ENCODE measurements at places on chromosomes 4 and X.

DNA sequence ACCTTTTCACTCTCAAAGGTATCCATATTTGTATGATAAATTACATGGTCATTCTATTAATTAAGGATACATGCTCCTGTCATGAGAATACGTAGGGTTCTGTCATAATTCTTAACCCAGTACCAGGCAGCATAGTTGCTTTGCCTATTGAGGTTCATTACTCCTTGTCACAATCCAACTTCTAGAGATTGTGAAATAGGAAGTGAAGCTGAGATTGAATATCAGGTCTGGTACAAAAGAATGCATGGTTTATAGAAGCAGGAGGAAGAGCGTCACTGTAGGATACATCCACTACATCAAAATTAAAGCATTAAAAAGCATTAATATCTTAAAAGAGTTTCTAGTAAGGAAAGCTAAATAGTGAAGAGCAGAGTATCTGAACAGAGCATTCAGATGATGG, 647.0 kb downstream of the IQCM start:
- no peak for DNase-seq

- no peak for DNase-seq
Measured at GRCh38 chr4:176875446-176875930, 82.8 kb upstream of the VEGFC start.

DNA sequence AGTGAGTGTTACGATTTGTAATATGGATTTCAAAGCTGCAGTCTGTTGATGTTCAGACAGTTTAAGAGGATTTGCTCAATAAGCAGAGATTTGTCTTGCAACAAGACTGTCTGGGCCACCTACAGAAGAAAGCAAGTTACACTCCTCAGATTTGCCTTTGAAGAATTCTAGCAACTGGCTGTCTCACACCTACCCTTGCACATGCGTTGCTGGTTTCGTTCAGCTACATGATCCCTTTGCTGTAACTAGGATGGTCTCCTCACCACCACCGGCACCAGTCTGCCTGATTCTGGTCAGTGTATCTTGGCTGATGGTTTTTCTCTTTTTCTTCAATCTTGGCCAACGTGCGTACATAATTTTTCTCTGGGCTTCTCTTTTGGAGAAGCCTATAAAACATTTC, 172.7 kb upstream of the LCORL start:
- no peak for DNase-seq

- DNase-seq: peak; percentile 30
Measured at GRCh38 chrX:71910986-71911730, 513 bp downstream of the NHSL2 start.

GRCh38 chrX:97452283-97452682, 568.6 kb downstream of the RPA4 start:
- no peak for DNase-seq

DNA sequence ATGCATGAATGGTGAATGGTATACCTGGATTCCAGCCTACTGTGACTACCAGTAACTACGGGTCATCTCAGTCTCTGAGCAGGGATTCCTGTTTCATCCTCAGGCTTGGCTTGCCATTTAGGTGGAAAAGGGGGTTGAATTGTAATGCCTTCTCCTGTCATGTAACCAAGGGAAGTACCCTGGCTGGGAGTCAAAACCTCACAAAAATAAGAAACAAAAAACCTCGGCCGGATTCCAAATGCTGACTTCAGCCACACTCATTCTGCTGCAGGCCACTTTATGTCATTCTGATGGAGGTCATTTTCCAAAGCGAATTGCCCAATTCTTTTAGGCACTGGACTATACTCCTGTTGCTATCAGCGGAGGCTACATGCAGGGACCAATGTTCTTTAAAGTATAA, 324.7 kb downstream of the LDB2 start:
- DNase-seq: no peak

GRCh38 chrX:10110984-10111363, 45.8 kb upstream of the CLCN4 start:
- DNase-seq: peak; percentile 47

DNA sequence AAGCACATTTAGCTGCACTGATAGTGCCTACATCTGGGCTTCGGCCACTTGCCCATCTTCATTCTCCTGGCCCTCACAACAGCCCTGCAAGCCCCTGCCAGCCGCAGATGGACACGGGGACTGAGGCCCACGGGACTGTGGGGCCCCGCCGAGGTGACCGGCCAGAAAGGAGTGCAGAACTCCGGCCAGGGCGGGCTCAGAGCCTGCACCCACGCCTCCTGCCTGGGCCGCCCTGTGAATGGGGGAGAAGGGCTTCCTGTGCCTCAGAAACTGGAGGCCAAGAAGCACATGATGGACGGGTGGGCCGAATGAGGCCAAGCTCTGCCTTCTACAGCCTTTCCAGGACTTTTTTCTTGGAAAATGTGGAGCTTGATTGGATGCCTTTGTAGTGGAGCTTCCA, 35.7 kb upstream of the HGFAC start:
- DNase-seq: no peak

- no peak for DNase-seq
Measured at GRCh38 chrX:71541210-71542022, 8.5 kb downstream of the OGT start.

DNA sequence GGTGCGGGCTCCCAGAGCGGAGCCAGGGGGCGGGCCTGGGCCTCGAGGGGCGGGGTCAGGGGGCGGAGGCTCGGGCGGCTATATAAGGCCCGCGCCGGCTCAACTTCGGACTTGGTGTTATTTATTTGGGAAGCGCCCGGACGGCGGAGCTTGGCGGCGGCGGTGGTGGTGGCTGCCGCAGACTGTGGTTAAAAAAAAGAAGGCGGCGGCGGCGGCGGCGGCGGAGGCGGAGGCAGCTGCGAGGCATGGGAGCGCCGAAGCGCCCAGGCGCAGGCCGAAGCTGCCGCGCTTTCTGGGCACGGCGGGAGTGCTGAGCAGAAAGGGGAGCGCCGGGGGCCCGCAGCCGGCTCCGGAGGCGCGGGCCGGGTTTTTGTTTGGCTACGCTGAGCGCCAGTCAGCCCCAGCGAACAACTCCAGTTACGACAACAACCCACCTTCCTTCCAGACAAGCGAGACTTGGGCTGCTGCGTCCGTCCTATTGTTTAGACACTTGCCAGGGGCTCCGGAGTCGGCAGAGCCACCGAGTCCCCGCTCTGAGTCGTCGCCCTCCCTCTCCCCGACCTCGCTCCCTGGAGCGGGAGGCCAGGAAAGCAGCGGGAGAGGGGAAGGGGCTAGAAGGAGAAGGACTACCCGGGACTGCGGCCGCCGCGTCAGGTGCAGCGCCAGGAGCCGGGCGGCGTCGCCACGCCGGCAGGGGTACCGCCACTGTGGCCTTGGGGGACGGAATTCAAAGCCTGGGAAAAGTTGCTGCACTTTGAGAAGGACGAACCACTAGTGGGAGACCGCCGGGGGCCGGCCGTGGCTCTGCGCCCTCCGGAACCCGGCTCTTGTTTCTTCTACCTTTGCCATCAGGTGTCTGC, at the start of gene SLIT2:
TSS of gene SLIT2 (plus strand) at position 110 of the 860 bp plus-strand sequence. CDS start 1,911 bp downstream, outside the sequence.
- DNase-seq: no peak

DNA sequence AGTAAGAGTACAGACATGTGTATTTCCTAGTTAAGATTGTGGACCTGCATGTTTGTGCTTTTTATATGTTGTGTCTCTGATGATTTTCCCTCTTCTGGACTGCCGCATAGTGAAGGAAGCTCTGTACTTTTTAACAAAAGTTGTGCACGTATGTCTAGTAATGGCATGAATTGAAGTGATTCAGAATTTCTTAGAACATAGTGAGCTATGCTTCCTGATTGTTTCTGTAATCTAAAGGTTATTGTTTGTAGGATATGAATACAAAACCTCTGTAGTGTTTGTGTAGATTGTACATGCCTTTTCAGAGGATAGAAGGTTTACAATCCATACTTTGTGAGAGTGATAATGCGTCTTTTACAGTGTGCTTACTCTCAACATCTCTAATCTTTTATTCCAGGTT, 37.0 kb upstream of the NUDT6 start:
- no peak for DNase-seq
